ENCODE measurements at places on chromosomes 5 and 9.

DNA sequence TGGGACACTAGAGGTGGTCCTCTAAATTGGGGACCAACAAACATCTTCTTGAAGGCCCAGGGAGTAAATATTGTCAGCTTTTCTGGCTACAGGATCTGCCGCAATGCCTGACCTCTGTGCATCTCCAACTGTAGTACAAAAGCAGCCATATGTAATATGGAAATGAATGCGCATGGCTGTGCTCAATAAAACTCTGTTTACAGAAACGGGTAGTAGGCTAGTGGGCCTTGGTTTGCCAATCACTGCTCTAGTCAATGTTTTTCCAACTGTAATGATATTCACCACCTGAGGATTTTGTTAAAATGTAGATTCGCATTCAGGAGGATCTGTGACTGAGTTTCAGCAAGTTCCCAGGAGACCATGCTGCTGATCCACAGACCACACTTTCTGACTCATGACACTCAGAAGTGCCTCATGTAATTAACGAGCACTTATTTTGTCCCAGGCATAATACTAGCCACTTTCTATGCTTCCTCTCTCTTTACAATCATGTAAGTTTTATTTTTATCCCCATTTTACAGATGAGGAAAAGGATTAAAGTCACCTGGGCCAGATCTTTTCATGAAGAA lies 96.9 kb downstream of the MED27 start:
- no peak for DNase-seq

GRCh38 chr9:118455788-118456187 lies 751.6 kb downstream of the TLR4 start:
- no peak for DNase-seq

DNA sequence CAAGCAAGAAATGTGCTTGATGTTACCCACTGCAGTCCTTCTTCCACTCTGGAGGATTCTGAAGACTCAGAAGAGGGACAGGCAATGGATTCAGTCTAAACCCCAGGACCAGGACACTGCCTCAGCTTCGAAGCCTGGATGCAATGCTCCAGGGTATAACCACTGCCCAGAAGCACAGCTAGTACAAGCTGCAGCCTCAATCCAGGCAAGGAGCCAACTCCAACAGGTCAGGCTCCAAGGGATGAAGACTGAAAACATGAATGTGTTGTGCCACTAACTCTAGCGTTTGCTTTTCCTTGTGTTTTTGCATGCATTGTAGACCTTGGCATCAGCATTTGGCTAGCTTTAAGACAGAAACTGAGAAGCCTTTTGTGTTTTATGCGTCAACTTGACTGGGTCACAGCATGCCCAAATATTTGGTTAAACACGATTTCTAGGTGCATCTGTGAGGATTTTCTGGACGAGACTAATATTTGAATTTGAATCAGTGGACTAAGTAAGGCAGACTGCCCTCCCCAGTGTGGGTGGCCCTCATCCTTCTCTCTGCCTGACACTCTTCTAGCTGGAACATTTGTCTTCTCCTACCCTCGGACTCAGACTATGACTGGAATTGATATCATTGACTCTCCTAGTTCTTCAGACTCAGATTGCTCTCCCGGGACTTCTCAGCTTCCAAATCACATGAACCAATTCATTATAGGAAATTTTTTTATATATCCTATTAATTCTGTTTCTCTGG lies 20.5 kb upstream of the GPX3 start:
- no peak for DNase-seq

DNA sequence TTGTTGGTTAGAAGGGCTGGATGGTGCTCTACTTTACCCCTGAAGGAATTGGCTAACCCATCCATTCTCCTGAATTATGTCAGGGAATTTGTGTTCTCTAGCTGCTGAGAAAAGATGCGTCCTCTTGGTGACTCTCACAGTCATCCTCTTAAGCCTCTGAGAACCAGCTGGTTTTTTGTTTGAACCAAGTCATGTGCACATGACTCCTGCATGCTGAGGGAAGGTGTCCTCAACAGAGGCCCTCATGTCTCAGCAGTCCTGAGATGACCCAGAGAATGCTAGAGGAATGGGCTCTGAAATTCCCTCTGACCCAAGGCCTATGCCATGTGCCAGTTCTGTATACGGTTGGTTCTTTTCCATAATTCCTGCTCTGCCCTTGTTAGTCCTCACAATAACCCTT lies 10.4 kb upstream of the C5orf63 start:
- no peak for DNase-seq

DNA sequence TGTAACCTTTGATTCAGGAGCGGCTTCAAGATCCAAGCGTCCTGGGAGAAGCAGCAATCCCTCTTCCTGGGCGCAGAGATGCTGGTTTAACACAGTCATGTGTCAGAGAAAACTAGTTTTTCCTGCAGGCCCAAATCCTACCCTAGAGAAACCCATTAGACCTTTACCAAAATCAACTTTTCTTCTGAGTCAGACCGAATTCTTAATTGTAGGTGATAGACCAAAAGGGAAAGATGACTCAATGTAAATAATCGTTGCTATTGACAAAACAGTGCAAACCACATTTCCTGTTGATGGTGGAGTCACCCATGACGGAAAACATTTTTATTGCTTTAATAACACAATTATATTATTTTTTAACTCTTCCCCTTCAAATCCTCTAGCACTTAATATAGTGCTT lies 40.1 kb downstream of the SLC1A1 start:
- DNase-seq = peak; percentile 39

GRCh38 chr9:109192732-109193361 lies 25.8 kb upstream of the FRRS1L start:
- DNase-seq = no peak

GRCh38 chr5:103356350-103357091 lies 98.0 kb downstream of the MACIR start:
- DNase-seq = no peak

GRCh38 chr5:14552017-14552416 lies 29.6 kb upstream of the OTULINL start:
- DNase-seq = no peak

GRCh38 chr5:149380466-149381121 lies 1.5 kb upstream of the IL17B start:
- DNase-seq = no peak

DNA sequence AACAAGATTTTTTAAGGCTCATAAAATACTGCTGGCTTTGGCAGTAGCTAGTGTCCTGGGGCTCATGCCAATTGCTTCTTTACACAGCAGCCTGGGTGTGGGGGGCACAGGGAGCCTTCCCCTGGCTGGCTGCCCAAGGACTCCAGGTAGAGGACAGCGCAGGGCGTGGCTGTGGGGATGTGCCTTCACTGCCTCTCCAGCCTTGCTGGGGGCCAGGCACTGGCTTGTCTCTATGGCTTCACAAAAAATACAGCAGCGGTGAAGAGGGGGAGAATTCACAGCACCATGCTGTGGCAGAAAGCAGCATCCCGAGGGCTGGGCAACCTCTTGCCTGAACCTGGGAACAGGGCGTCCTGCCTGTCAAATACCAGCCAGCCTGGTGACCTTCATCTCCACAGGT lies 57.4 kb downstream of the DAP start:
- no peak for DNase-seq

DNA sequence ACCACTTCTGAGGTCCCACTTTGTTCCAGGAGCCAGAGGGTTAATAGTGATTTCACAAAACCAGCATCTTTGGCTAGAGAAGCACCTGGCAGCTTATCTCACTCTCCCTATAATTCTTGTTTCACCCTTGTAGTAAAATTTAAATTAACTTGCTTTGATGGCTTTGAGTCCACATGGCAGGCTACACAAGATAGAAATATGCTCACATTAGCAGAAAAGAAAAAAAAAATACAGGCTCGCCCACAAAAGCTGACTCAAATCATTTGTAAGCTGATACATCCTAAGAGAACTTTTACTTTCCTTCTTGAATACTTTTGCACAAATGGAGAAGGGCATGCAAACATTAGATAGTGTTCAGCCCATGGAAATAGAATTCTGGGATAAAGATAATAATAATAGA lies 36.2 kb downstream of the TNFSF15 start:
- no peak for DNase-seq

GRCh38 chr9:123927625-123928532 lies 2.0 kb downstream of the DENND1A start:
- DNase-seq = no peak

DNA sequence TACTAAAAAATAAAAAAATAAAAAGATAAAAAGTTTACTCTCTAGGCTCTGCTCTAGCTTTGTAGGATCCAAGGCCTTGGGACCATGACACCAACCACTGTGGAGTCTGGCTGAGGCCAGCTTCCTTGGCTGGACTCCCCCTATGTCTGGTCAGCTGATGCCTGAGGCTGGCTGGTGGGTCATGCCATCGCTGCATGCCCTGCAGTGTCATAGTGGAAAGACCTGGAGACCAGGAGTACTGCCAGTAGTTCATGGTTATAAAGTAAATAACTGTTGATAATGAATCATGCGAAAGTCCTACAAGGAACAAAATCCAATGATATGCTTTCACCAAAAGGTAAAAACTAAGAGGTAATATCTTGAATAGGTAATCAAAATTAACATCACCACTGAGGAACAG lies 43.2 kb downstream of the GARNL3 start:
- no peak for DNase-seq

DNA sequence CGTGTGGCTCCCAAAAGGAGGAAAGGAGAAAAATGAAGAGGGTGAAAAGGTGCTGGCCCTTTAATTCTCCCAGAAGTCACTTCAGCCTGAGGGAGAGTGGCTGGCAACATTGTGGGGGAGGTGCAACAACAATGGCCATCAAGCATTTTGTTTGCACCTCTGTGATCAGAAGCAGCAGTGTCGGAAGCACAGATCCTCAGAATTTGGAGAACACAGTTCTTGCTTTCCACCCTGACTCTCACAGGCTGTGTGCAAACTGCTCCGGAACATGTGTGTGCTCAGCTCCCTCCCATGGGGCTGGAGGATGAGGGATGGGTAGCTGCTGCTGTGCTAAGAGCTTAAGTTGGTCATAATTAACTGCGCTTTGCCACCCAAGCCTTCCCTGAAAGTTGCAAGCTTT lies 127.1 kb downstream of the DPYSL3 start:
- no peak for DNase-seq

- no peak for DNase-seq
Observed at GRCh38 chr9:109466623-109467590, 31.2 kb downstream of the PTPN3 start.

- DNase-seq = no peak
Observed at GRCh38 chr5:36417221-36417620, 115.5 kb upstream of the RANBP3L start.

DNA sequence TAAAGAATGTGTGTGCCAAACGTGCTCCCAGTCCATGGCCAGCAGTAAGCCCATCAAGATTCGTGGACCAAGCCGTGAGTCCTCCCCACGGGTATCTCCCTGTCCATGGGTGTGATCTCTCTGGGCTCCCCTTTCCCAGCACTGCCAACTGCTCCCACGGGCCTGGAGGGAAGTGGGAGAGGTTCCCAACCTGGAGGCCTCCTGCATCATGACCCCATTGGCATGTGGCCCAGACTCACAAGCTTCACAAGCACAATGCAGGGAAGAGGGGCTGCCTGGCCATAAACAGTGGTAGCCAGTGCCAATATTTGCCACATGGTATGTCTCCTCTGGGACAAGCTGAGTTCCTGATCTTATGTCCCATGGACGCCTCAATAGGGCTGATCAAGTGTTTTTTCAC lies 59.1 kb downstream of the ABLIM3 start:
- DNase-seq = no peak

- DNase-seq = no peak
Observed at GRCh38 chr5:88304356-88304755, 35.7 kb upstream of the TMEM161B start.

DNA sequence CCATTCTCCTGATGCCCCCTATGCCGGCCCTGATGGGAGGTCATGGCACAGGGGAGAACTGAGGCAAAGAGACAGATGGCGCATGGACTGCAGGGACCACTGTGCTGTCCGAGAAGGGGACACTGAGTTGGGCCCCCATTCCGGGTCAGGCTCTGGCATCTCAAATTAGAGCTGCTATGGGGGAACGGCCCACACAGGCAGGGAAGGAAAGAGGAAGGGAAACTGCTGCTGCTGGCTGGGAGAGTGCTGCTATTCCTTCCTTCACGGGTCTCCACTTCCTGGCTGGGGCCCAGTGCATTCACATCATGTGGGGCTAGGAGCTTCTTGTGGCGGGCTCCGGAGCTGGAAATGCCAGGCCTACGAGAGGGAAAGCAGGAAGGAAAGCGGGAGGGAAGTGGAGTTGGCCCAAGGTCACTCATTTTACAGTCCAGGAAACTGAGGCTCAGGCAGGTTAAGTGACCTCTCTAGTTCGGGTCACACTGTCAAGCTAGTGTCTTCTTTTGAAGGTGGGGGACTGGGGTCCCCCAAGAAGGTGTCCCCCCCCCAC lies 1.3 kb upstream of the CARD19 start:
- no peak for DNase-seq

GRCh38 chr5:180525399-180525798 lies 31.2 kb downstream of the CNOT6 start:
- DNase-seq = no peak

- DNase-seq = no peak
Observed at GRCh38 chr9:135605238-135605781, 34.0 kb downstream of the GLT6D1 start.

- no peak for DNase-seq
Observed at GRCh38 chr5:90813392-90813791, 254.8 kb downstream of the ADGRV1 start.

GRCh38 chr5:79529110-79529509 lies 15.2 kb upstream of the HOMER1 start:
- no peak for DNase-seq

- no peak for DNase-seq
Observed at GRCh38 chr5:79474367-79475151, 39.4 kb downstream of the HOMER1 start.

GRCh38 chr5:2068531-2068930 lies 185.8 kb upstream of the IRX4 start:
- no peak for DNase-seq

DNA sequence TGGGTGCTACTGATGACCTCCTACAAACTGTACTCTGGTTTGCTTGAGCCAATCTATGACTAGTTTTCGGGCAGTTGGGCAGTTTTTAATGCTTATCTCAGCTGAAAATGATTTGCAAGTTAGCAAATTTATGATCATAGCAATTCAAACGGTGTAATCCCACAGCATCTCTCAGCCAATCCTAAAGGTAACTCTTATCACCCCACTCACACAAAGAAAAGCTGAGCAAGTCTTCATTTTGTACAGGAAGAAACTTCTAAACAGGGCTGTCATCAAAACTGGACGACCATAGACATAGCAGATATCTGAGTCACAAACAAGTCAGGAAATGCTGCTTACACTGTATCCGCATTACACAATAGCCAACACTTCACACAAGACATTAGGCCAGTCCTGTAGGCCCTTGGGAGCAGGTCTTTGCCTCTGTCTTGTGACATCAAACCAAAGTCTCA lies 2.6 kb upstream of the ENC1 start:
- DNase-seq = no peak

- DNase-seq = no peak
Observed at GRCh38 chr5:89844548-89844947, 565.0 kb downstream of the CETN3 start.
